ENCODE measurements at places on chromosomes 7 and 10.

GRCh38 chr10:3408603-3409365, 236.2 kb upstream of the PITRM1 start:
- DNase-seq, result no peak

GRCh38 chr10:10804998-10805740, 212.5 kb upstream of the CELF2 start:
- no peak for DNase-seq

- no peak for DNase-seq
These were observed 490 bp downstream of the TNS3 start for GRCh38 chr7:47581438-47581803.

DNA sequence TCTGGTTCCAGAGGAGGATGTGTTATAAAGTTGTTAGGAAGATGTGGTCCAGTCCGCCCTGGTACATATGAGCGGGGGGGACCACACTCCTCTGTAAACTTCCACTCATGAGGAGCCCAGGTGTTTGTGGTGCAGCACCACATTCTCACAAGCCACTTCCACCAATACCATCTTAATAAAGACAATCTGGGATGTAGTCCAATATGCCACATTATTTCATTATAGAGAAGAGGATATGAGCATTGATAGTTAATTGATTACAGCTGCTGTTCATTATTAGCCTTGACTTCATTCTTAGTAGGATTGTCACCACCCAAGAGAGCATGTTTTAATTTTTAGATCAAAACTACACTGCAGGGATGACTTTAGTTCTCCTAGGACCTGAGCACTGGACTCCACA, 40.5 kb downstream of the ERCC6 start:
- no peak for DNase-seq

GRCh38 chr7:117600911-117601310, 121.1 kb downstream of the CFTR start:
- DNase-seq, result no peak

DNA sequence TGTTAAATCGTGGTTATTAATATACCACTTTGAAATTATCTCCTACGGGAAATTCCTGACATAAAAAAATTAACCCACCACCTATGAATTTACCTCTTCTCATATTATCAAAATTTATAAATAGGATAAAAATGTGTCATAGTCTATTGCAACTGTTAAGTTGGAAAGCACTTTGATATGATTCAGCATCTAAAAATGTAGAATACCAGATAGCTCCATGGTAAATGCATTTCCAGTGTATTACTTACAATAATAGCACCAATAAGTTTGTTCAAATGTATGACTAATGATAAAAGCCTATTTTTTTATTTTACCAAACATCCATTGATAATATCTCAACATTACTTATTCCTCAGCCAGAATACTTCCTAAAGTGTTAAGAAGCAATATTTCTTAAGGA, 13.6 kb upstream of the KCND2 start:
- DNase-seq, result no peak

DNA sequence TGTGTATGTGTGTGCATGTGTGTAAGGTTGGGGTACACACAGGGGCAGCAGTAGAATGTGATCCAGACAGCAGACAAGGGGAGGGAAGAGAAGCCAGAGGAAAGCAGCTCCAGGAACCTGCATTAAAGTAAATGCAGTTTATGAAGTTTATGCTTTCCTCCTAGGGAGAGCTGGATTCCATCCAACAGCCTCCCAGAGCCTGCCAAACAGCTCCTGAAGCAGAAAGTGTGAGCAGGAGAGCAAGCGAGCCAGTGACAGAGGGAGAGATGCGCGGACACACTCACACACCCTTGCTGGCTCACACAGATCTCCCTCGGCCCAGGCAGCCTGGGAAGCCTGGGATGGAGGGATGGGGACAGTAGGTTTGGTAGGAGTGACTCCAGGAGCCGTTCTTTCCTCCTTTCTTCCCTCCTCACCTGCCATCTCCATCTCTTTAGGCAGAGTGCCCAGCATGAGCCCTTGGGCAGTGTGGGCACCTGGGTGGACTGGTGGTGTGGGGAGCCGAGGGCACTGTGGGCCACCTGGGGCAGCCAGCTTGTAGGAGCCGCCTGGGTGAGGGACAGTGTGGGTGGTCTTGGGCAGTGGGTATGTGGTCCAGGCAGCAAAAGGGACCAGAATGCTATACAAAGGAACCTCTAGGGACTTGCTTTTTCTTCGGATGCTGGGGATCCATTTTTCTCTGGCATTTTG, 46.1 kb downstream of the PAX2 start:
- DNase-seq, result no peak

GRCh38 chr7:3696113-3696512, 395.1 kb downstream of the SDK1 start:
- DNase-seq, result no peak

- no peak for DNase-seq
These were observed 28.9 kb downstream of the CDK14 start for GRCh38 chr7:90625051-90625450.

GRCh38 chr7:39541511-39541910, 24.7 kb upstream of the YAE1 start:
- no peak for DNase-seq

DNA sequence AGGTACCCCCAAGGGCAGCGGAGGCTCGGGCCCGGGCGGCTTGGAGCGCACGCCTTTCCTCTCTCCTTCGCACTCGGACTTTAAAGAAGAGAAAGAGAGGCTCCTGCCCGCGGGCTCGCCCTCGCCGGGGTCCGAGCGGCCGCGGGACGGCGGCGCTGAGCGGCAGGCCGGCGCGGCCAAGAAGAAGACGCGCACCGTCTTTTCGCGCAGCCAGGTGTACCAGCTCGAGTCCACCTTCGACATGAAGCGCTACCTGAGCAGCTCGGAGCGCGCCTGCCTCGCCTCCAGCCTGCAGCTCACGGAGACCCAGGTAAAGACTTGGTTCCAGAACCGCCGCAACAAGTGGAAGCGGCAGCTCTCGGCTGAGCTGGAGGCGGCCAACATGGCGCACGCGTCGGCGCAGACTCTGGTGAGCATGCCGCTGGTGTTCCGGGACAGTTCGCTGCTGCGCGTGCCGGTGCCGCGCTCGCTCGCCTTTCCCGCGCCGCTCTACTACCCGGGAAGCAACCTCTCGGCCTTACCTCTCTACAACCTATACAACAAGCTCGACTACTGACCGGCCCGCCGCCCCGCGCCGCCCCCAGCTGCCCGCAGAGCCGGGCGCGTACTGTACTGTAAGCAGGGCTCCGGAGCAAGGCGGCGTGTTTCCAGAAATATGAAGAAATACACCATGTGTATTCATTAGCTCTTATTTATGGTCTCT, 1.8 kb downstream of the HMX2 start:
- peak; percentile 44 for DNase-seq

DNA sequence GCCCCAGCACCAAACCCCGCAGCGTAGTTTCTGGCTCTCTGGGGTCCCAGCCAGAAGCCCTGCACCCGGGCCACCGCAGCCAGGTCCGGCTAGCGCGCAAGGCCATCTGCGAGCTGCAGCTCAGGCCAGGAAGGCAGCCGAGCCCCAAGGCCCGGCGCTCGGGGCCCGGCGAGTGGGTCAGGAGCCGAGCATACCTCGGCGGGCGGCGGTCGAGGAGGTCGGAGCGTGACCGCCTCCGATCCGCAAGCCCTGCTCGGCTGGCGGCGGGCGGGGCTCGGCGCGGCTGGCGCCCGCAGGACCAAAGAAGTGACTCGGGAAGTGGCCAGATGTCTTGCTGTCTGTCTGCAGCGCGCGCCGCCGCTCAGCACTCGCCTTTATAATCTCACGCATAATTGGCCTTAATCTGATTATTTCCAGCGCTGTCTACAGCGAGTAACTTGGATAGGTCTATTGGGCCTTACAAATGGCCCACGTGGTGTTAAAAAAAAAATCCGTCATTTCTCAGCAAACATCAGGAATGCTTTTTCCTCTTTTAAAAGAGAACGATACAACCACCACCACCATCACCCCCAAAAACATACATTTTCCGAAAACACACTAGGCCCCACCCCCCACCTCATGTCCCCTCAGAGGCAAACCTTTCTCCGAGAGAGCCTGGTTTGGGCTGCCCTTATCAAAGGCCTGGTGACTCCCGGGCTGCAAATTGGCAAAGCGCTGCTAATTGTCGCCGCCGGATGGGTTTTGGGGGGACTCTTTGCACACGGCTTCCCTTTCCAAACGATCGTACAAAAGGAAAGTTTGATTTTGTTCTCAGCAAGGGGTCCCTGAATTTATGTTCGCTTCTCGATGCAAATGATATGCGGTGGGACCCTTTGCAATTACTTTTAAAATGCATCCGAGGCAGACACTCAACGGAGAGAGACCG, at the start of gene DRGX:
Gene DRGX, minus strand, starts transcription at position 349 of the 925 bp plus-strand sequence. CDS start 649 bp downstream, outside the sequence.
- DNase-seq, result no peak

- DNase-seq, result no peak
These were observed 33.7 kb upstream of the CREB5 start for GRCh38 chr7:28378574-28379149.

DNA sequence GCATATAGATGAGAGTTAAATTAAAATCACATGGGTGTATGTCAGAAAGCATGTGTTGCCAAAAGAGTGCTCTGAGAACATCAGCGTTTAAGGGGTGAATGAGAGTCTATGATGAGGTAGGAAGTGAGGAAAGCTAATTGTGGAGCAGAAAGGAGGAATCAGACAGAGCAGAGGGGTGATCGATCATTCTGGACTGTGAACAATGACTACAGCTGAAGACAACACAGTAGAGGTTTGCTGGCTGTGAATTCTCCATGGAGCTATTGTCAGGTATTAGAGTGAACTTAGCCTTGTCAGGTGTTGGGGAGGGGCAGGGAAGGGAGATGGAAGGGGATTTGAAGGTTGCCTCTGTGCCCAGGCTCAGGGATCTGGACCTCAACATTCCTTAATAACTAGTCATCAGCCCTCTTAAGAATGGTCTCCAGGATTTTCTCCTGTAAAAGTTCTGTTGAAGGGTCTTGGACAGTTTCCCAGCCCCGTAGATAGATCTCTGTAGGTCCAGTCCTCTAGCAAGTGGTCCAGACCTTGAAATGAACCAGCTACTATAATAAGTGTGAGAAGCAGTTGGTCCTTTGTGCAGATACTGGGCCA, 57.1 kb downstream of the KIF5B start:
- DNase-seq, result no peak

- DNase-seq, result no peak
These were observed 128.9 kb downstream of the RGS10 start for GRCh38 chr10:119413471-119414080.

DNA sequence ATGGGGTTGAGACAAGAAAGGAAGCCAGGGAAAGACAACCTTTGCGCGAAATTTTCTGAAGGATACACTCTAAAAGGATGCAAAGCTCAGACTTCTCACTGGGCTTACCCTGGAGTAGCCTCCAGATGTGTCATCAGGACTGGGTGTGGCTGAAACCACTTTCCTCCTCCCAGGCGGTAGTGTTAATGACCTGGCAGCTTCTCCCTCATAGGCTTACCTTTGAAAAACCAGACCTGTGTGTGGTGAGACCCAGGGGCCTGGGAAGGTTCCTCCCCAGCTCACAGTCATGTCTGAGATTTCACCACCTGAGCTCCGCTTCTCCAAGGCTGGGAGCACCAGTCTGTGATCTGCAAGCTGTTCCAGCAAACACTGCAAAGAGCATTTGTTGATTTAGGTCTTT, 93.7 kb downstream of the EPC1 start:
- DNase-seq, result no peak

GRCh38 chr10:126935263-126935946, 30.2 kb downstream of the DOCK1 start:
- DNase-seq, result no peak
